ENCODE measurements at places on chromosomes 3 and 15.

- DNase-seq: no peak
Measured at GRCh38 chr3:45139372-45140140, 6.6 kb downstream of the CDCP1 start.

- peak; percentile 97 for DNase-seq
Measured at GRCh38 chr15:62940755-62941361, 101.7 kb upstream of the TPM1 start.

DNA sequence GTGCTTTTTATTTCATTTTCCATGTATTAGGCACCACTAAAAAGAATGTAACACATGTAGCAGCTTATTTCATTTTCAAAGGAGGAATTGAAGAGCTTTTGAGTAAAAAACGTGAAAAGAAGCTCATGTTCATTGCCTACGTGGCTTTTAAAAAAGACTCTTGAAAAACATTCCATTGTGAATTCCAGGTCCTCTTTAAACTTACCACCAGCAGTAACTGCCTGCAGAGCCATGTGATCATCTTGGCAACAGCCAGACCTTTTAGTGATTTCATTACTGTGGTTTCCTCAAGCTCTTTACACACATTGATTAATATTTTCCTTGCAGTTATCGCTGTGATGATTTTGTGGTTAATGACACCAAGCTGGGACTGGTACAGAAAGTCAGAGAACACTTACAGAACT, 43.8 kb upstream of the FBXL22 start:
- peak; percentile 74 for DNase-seq

GRCh38 chr3:167300207-167300606, 79.9 kb downstream of the ZBBX start:
- DNase-seq: no peak

GRCh38 chr3:123779655-123780231, 104.4 kb downstream of the MYLK start:
- DNase-seq: no peak
